ENCODE measurements at places on chromosomes 2 and 18. TPM values are rescaled to one million over a fixed set of nuclear protein-coding genes. Genes with fewer than 3 reads are reported as not detected.

RFX8 gene
- total RNA-seq: 1.9 TPM

DNA sequence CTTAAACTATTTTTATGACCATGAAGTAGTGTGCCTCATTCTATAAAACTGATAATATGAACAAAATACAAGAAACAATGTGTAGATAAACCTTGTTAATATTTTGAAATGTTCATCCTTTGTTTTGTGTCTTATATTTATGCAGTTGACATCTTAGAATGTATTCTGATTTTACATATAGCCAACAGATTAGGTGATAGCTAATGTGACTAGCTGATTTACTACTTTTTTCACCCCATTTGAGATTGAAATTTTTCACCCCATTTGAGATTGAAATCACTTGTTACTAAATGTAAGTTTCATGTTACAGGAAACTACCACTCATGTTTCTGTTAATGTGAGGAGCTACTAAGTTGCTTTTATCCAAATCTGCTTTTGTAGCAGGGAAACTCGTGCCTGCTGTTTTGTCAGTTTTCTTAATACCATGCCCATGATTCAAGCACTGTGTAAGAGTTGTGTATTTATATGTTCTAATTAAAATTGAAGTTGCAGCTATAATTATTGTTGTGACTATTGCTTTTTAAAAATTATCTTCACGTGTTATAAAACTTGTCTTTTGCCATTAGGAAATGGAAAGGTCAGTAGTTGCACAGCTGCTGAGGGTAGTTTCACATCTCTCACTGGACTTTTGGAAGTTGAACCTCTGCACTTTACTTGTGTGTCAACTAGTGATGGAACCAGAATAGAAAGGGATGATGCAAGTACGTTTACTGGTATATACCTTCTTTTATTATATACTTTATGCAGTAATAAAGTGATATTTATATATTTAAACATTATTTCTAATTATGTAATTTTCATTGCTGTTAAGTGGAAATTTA lies 96.6 kb downstream of the BIRC6 start:
- no peaks in the 10 kb centered on the region for H3K27me3 ChIP-seq
- no peaks in the 10 kb centered on the region for H3K4me1 ChIP-seq
- H3K27ac ChIP-seq: no peak overlapping the region
- no peak for DNase-seq
- peaks cover 5% of the 10 kb centered on the region for H3K36me3 ChIP-seq
- no peak overlapping the region for H3K4me3 ChIP-seq

DNA sequence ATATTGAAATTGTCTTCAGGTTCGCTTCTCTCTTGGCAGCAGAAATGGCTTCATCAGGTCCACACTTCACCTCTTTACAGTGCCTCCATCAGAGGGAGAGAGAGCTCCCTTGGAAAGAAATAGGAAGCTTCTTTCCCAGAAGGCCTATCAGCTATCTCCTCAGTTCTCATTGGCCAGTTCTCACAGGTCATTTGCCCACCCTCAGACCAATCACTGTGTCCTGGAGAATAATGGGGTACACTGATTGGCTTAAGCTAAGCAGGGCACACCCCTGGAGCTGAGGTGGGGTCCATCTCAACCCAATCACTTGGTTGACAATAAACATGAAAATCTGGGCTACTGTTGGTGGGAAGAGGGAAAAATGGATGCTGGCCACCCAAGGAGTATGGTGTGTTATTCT lies 5.2 kb downstream of the GNLY start:
- peaks cover 3% of the 10 kb centered on the region for H3K4me1 ChIP-seq
- no peaks in the 10 kb centered on the region for H3K36me3 ChIP-seq
- no peaks in the 10 kb centered on the region for H3K27me3 ChIP-seq
- H3K4me3 ChIP-seq: no peak overlapping the region
- DNase-seq: no peak
- H3K27ac ChIP-seq: no peak overlapping the region

- no peaks in the 10 kb centered on the region for H3K36me3 ChIP-seq
- no peaks in the 10 kb centered on the region for H3K27me3 ChIP-seq
- H3K27ac ChIP-seq: no peak overlapping the region
- H3K4me1 ChIP-seq: no peaks in the 10 kb centered on the region
These were observed 6.5 kb upstream of the FN1 start for GRCh38 chr2:215442401-215442787.

KLHL14 gene
- total RNA-seq: 0.49 TPM

- no peaks in the 10 kb centered on the region for H3K4me1 ChIP-seq
- H3K4me3 ChIP-seq: no peak overlapping the region
- no peaks in the 10 kb centered on the region for H3K27me3 ChIP-seq
- no peak for DNase-seq
- H3K27ac ChIP-seq: no peak overlapping the region
These were observed 345.5 kb upstream of the CWC22 start for GRCh38 chr2:180352620-180353019.

DNA sequence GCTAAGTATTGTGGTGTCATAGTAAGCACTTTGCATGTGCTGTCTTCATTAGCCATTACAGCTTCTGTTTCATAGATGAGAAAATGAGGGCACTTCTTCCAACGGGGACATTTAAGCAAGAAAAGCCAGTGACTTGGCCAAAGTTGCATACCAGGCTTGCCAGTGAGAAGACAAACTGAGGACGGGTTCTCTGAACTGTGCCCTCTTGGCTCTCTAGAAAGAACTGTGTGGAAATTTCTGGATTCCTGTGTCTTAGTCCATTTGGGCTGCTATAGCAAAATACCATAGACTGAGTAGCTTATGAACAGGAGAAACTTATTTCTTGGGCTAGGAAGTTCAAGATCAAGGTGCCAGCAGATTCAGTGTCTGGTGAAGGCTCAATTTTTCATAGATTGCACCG lies 13.3 kb downstream of the CTIF start:
- peaks cover 18% of the 10 kb centered on the region for H3K36me3 ChIP-seq
- no peak for DNase-seq
- H3K4me1 ChIP-seq: peaks cover 30% of the 10 kb centered on the region
- H3K27ac ChIP-seq: no peak overlapping the region

GRCh38 chr2:127426501-127427354 lies 8.5 kb downstream of the PROC start:
- H3K36me3 ChIP-seq: no peaks in the 10 kb centered on the region
- no peak overlapping the region for H3K27ac ChIP-seq
- peaks cover 30% of the 10 kb centered on the region for H3K27me3 ChIP-seq
- peaks cover 15% of the 10 kb centered on the region for H3K4me1 ChIP-seq
- no peak overlapping the region for H3K4me3 ChIP-seq
